ENCODE measurements at places on chromosomes 6 and 20. TPM values are rescaled to one million over a fixed set of nuclear protein-coding genes. Genes with fewer than 3 reads are reported as not detected.

DNA sequence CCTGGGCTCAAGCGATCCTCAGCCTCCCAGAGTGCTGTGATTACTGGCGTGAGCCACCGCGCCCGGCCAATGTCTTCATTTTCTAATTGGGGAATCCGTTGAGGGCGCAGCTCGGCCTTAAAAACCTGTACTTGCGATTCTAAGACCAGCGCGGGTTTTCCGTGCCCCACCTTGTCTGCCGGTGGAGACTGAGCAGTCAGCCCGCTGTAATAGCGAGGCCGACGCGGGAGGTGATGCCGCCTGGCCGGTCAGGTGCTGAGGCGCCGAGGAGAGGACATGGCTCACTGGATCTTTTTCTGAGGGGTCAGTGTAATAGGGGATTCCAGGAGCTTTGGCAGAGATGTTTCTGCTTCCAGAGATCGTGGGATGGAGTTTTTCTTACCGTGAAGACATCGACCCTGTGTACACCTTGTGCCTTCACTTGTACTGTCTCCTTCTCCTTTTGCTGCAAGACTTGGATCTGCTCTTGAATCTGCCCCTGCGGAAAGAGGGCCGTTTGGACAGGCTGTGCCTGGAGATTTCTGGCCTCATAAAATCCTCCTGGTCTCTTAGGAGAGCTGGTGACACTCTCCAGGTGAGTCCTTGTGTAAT lies 1.5 kb downstream of the TRIM31 start:
- no peak for DNase-seq

Gene FAM83C
- total RNA-seq = not detected

DNA sequence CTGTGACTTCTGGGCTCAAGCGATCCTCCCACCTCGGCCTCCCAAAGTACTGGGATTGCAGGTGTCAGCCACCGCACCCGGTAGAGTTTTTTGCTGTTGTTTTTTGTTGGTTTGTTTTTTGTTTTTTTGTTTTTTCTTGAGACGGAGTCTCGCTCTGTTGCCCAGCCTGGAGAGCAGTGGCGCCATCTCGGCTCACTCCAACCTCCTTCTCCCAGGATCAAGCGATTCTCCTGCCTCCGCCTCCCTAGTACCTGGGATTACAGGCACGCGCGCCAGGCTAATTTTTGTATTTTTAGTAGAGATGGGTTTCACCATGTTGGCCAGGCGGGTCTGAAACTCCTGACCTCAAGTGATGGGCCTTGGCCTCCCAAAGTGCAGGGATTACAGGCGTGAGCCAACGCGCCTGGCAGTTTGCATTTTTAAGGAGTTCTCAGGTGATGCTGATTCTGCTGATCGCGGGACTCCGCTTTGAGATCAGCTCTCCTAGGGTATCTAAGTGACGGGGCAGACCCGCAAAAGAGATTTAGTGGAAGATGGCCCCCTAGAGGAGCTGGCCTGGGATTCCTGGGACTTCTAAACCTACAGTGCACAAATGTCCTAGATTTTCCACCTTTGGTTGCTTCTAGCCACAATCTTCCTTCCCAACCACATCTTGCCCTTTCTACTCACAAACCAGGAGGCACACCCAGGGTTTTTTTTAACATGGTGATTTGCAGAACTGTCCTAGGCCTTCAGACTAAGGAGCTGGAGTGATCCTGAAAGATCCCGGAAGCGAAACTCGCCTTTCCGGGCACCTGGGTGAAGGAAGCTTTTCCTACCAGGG lies 45.2 kb downstream of the DPPA5 start:
- DNase-seq = peak; percentile 34

GRCh38 chr20:32879538-32879937 lies 20.8 kb downstream of the EFCAB8 start:
- no peak for DNase-seq

Gene HLA-A
- total RNA-seq = 315 TPM

DNA sequence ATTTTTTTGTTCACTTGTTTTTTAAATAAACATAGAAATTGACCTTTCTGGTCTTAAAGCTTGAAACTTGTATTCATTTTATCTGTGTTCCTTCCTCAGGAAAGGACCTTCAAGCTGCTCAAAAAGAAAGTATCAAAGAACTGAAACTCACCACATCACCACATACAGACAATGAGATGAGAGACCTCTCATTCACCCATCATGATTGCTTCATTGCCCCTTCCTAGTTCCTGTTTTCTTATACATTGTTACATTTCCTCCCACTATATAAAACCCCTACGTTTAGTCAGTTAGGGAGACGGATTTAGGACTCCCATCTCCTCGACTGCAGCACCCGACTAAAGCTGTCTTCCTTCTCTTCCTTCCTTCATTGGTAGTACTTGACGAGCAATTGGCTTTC lies 180.5 kb upstream of the OPRM1 start:
- no peak for DNase-seq

GRCh38 chr6:129233458-129234134 lies 350.7 kb downstream of the LAMA2 start:
- DNase-seq = no peak

DNA sequence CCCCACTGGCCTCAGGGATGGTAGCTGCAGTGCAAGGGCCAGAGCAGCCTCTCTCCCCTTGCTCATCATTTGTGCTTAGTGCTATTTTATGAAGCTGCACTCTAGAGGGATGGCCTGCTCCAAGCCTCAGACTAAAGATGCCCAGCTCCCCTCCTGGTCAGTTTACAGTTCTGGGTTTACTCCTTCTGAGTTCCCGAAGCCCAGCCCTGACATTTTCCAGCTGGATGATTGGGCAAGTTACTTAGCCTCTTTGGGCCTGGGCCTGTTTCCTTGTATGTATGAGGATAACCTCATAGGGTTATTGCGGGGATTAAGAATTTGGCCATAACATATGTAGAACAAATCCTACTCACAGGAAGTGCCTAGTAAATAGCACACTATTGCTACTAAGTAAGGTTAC lies 31.8 kb upstream of the EMILIN3 start:
- peak; percentile 53 for DNase-seq

GRCh38 chr6:81130061-81130460 lies 622.4 kb downstream of the TENT5A start:
- DNase-seq = no peak

Gene MMP24
- 52.3 TPM for total RNA-seq

GRCh38 chr6:3322366-3322890 lies 63.7 kb downstream of the PSMG4 start:
- DNase-seq = no peak

Gene TRIM15
- total RNA-seq = not detected

- no peak for DNase-seq
Observed at GRCh38 chr6:10621213-10621612, 73.2 kb downstream of the C6orf52 start.

DNA sequence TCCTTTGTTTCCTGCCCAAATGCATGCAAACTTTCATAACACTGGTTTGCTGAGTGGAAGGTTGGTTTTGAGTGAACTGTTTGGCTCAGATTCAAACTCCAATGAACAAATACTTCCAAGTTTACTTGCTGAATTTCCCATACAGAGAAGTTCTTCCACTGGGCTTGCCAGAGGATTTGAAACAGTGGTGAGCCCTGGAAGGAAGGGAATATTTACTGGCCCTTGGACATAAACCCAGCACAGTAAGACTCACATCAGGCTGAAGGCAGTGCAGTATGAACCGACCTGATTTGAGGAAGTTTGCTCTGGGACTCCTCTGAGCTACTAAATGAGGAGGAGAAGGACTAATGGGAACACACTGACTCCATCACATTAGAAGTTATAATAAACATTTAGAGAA lies 3.8 kb downstream of the TRAF3IP2 start:
- DNase-seq = peak; percentile 58

Measured in MG63 (cell line).